ENCODE measurements at places on chromosomes 7 and 10.

DNA sequence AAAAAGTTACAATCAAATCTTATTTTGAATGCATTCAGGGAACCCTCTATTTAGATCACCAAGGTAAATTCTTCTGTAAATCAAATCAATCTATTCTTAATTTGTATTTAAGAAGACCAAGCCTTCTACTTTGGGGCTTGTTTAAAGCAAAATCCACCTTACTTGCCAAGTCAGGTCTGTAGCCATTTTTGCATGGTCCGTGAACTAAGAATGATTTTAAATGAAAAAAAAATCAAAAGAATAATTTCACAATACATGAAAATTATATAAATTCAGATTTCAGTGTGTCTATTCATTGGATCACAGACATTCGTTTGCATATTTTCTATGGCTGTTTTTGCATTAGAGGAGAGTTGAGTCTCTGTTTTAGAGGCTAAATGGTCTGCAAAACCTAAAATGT is 59.4 kb downstream of the SYPL1 start:
- DNase-seq: no peak

DNA sequence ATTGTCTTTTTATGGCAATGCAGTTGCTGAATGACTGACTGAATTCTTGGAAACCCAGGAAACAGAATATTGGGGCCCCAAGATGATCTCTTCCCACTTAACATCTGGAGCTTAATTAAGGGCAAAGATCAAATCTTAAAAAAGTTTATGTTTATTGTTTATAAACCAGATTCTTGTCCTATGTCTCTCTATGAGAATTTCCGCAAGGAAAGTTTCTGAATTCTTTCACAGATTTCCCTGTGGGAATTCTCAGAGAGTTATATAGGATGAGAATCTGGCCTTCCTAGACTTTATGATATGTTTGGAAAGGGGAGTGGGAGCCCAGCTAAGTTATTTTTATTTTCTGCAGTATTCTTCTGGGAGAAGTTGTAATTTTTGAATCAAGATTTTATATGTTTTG is 166.3 kb downstream of the RNLS start:
- no peak for DNase-seq

DNA sequence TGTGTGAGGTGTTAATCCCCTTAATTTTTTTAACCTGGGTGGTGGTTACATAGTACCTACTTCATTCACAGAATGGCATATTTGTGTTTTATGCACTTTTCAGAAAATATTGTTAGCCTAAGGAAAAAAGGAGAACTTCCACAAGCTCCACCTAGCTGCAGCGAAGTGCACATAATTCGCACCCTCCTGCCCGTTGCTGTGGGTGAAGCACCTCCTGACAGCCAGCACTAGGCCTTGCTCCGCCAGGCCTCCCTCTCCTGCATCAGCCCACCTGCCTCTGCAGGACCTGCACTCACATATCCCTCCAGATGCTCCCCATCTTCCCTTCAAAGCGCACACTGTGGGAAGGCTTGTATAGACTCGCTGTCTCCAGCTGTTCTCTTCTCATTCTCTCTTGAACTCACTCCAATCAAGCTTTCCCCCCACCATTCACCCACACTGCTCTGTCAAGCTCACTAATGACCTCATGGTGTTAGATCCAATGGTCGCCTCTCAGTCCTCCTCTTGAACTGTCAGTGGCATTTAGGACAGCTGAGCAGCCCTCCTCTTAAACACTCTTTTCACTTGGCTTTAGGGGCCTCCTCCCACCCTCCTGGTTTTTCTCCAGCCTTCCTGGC is 20.7 kb upstream of the GRID1 start:
- DNase-seq: no peak

DNA sequence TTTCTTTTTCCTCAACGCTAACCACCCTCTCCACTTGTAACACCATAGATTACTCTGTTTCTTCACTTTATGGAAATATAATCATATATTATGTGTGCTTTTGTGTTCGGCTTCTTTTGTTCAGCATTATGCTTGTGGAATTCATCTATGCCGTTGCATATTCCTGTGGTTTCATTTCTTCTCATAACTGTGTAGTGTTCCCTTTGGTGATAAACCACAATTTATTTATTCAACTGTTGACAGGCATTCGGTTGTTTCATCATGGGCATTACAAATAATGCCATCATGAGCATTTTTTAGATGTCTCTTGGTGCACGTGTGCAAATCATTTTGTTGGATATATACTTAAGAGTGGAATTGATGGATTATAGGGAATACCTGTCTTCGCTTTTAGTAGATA is 12.1 kb downstream of the AVL9 start:
- no peak for DNase-seq

DNA sequence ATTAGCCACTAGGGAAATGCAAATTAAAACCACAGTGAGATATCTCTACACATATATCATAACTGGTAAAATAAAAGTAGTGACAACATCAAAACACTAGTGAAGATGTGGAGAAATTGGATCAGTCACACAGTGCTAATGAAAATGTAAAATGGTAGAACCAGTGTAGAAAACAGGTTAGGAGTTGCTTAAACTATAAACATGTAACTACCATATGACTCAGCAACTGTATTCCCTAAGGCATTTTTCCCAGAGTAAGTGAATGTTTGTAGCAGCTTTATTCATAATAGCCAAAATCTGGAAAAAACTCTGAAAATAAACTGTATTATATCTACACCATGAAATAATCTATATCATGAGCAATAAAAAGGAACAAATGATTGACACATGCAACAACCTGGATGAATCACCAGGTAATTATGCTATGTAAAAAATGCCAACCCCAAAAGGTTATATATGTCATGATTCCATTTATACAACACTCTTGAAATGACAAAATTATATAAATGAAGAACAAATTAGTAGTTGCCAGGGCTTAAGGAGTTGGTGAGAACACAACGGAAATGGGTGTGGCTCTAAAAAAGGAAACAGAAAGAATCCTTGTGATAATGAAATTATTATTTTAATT is 22.8 kb downstream of the SLC25A40 start:
- DNase-seq: no peak

DNA sequence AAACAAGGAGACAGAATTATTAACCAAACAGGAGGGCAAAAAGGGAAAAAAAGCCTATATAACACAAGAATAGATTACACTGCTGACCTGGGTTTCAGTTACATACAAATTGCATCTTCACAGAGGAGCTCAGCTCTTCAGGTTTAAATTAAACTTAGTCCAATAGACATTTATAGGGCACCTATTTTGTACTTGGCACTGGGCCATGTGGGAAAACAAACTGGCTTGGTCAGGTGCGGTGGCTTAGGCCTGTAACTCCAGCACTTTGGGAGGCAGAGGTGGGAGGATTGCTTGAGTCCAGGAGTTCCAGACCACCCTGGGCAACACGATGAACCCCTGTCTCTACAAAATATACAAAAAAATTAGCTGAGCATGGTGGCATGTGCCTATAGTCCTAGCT is 62.3 kb upstream of the CCDC6 start:
- no peak for DNase-seq

- DNase-seq: no peak
Measured at GRCh38 chr7:11343818-11344413, 370.2 kb downstream of the PHF14 start.

DNA sequence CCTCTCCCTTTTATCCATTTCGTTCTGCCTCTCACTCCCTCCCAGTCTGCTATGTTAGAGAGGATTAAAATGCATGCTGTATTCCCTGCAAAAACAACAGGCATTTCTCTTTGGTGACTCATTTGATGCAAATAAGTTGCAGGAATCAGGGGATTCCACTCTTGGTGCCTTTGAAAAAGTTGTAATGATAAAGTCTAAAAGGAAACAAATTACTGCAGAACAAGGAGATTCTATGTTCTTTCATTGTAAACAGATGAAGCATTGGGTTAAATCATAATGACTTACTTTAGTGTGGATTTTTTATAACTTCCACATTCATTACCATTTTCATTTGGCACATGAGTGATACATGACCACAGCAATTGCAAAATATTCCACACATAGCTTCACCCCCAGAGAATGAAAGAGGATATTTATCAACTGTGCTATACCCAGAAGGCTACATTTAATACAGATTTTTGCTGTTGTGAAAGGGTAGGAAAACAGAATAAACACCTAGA is 33.4 kb upstream of the ABLIM1 start:
- DNase-seq: no peak

GRCh38 chr7:128878226-128879105 is 15.8 kb downstream of the ATP6V1F start:
- DNase-seq: no peak

- no peak for DNase-seq
Measured at GRCh38 chr7:40833191-40833887, 698.5 kb downstream of the SUGCT start.

DNA sequence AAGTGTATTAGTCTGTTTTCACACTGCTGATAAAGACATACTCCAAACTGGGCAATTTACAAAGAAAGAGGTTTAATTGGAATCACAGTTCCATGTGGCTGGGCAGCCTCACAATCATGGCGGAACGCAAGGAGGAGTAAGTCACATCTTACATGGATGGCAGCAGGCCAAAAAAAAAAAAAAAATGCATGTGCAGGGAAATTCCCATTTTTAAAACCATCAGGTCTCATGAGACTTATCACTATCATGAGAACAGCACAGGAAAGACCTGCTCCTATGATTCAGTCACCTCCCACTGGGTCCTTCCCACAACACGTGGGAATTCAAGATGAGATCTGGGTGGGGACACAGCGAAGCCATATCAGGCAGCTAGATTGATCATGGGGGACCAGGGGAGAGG is 136.8 kb downstream of the EXOC4 start:
- no peak for DNase-seq

GRCh38 chr7:92699966-92700514 is 109.8 kb upstream of the FAM133B start:
- no peak for DNase-seq

DNA sequence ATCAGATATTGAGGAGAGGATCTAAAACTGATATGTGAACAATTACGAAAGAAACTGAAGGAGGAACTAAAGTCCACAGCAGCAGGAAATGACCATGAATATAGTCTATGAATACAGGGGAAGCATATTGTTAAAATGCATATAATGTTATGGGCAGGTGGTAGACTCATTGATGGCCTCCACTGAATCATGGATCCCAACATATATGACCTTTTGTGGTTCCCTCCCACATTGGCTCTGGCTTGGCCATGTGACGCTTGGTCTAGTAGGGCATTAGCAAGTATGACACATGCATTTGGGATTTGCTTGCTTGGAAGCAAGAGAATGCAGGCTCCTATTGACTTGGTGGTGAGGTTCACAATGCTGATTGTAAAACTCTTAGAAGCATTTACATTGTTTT is 55.2 kb upstream of the RAB18 start:
- DNase-seq: no peak

DNA sequence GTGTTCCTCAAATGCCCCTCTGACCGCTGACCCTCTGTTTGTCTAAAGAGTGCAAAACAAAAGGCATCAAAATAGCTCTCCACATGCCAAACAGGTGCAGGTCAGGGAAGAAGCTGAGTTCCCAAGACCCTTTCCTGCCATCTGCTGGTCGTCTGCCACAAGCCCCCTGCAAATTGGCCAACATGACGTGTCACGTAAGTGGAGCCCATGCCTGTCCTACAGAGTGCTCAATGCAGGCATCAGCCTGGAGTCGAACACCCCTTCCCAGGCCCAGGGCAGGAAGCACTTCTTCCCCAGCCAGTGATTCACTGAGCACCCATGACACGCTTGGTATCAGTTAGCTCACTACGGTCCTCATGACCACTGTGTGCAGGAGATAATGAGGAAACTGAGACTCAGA is 14.1 kb downstream of the TMEM72 start:
- no peak for DNase-seq

GRCh38 chr10:49666054-49666615 is 13.3 kb upstream of the C10orf53 start:
- no peak for DNase-seq

- no peak for DNase-seq
Measured at GRCh38 chr7:159116581-159117339, 27.9 kb downstream of the VIPR2 start.

DNA sequence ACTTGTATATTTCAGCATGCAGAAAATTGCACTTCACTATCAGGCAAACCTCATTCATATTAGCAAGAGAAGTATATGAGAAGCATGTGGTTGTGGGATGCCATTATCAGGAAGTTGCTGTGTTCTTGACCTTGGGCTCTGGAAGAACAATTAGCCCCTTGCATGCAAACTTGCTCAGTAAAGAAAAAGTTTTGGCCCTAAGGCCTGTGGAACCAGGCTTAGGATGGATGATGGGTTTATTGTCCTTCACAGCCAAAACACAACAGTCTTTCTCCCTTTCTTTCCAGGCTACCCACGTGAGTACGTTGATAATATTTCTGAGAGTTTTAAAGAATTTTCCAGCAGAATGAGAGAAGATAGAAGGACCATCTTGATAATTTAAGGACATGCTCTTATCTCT is 166.4 kb downstream of the AUTS2 start:
- no peak for DNase-seq

GRCh38 chr10:88986549-88987242 is 3.9 kb upstream of the FAS start:
- peak; percentile 39 for DNase-seq

DNA sequence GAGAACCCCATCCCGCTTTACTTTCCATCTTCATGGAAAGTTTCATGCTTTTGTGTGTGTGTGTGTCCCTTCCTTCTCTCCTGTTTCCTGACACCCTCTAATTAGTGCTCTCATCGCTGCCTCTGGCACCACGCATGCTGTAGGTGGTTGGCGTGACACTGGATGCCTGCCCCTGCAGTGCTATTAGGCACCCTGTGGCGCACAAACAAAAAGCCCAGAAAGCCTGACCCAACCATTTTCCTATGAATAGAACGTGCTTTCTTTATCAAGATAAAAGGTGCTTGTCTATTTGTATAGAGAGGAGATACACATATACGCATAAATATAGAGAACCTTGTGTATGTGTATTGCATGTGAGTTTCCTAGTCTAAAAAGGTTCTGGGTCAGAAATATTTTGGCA is 120.8 kb upstream of the CDCA7L start:
- no peak for DNase-seq

DNA sequence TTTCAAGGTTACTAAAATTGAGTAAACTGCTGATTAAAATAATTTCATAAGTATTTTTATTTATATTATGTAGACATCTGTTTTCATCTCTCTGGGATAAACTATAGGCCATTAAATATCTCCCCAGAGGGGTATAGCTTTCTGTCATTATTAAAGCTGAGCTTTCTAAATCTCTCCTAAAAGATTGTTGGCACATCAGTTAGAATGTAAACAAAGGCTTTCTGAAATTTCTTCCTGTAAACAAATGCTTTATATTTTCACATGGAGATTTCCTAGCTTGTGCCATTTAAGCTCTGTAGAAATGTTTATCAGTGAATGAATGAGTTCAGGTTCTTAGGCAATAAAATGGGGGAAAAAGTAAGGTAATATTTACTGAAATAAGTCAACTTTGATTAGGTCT is 35.7 kb downstream of the PPP1R9A start:
- DNase-seq: no peak

Measured in mucosa of gallbladder (tissue), 1 donor.